Melanocyte of skin (primary cell): ENCODE measurements at places on chromosomes 2 and 18. TPM values are rescaled to one million over a fixed set of nuclear protein-coding genes. Genes with fewer than 3 reads are reported as not detected.

TCF7L1 gene
- total RNA-seq, result 2.3 and 3.0 TPM in 2 replicates

STPG4 gene
- total RNA-seq, result 0.31 and 0.33 TPM in 2 replicates

FHOD3 gene
- total RNA-seq, result 23.1 and 23.3 TPM in 2 replicates

KCNF1 gene
- total RNA-seq, result under 0.01 TPM in 2 replicates

GAL3ST2 gene
- total RNA-seq, result 0.34 and 0.36 TPM in 2 replicates

PLGLB1 gene
- total RNA-seq, result 1.1 and 1.4 TPM in 2 replicates

UGT1A6 gene
- not detected in 2 replicates for total RNA-seq

OSGEPL1 gene
- 14.2 and 17.2 TPM in 2 replicates for total RNA-seq

SPATS2L gene
- 89.2 and 105 TPM in 2 replicates for total RNA-seq

G6PC2 gene
- total RNA-seq, result not detected in 2 replicates

APCDD1 gene
- 3.7 TPM in 2 replicates for total RNA-seq

SERPINB5 gene
- not detected in 2 replicates for total RNA-seq

FOXD4L1 gene
- total RNA-seq, result 0.34 TPM in 1 of 2 replicates, not detected in the other

SLC4A3 gene
- total RNA-seq, result 4.1 and 7.6 TPM in 2 replicates

AUP1 gene
- 195 and 259 TPM in 2 replicates for total RNA-seq

SPDYA gene
- 0.33 and 0.62 TPM in 2 replicates for total RNA-seq
